ENCODE measurements at places on chromosomes 1 and 21. TPM values are rescaled to one million over a fixed set of nuclear protein-coding genes. Genes with fewer than 3 reads are reported as not detected.
A peak's percentile ranks its signal among the peaks of the same experiment; 100 is the strongest.

DNA sequence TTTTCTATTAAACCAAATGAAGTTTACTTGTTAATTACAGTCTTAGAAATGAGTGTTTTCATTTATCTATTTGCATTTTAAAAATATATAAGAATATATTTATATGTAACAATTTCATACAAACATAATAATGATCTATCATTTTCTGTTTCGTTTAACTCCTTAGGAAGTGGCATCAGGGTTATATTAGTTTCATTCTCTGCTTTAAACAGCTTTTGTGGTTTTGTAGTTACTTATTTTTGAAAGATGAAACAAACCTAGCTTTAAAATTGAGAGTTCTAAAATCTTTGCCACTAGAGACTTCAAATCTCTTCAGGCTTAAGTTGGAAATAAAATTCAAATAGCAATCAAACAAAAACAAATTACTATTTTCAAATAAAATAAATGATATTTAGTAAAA lies 2110.6 kb downstream of the MRPL39 start:
- no peak for DNase-seq

DNA sequence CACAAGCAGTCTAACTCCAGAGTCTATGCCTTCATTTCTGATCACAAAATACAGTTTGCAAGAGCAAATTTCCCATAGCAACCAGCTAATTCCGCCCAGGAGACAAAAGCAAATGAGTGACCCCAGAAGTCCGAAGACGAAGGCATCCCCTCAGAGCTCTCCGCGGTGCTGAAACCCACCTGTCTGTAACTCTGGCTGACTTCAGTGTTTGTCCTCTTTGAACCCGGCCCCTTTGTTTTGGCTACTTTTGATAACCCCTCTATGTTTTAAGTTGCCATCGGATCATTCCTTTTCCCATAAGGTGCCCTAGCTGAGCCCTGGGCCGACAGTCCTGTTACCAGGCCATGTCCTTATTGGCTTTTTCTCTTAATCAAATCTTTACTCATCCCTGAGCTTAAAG lies 515.8 kb downstream of the PTPRU start:
- DNase-seq, result no peak

DNA sequence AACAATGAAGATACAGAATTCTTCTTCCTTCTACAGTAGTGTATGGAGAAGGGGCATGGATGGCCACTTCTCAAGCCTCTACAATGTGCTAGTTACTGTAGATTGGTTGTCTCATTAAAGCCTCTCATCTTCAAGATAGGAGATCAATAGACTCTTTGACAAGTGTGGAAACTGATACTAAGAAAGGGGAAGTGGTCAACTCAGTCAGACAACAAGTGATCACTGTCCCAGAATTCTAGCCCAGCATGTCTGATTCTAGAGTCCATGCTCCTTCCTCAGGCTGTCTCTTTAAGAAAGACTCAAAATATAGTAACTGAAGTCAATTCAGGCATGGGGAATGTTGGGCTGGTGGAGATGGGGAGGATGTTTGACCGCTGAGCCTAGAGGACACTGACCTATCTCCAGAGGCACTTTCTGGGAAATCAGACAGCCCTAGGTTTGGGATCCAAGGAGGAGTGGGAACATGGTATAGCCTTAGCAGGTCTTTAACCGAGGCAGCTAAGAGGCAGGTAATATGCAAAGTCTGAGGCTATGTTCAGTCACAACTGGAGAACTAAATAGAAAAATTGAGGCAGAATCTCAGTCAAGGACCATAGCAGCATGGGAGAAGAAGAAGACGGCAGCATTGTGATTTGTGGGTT lies 39.3 kb upstream of the EYA3 start:
- peak; percentile 84 for DNase-seq

- no peak for DNase-seq
Observed at GRCh38 chr1:230541306-230541705, 101.0 kb upstream of the COG2 start.

DNA sequence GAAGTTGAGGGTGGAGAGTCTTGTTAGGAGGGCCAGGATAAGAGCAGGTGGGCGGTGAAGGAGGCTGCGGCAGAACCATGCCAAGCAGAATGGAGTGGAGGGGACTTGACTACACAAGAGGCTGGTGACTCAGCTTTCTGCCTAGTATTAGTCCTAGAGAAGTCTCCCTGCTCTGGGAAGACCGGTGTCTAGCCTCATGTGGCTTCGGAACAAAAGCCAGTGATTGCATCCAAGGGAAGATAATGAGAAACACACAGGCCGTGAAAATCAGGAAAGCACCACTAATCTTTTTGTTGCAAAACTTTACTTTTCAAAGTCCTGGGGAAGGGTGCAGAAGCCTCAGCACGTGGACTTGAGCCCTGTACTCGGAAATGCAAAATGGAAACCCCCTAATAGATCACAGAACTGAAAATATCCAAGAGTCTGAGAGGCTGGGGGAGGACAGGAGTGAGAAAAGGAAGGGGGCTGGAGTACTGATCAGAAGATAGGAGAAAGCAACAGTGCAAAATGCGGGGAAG lies 31.4 kb downstream of the DDR2 start:
- no peak for DNase-seq

- no peak for DNase-seq
Observed at GRCh38 chr21:16162953-16163352, 433.2 kb downstream of the USP25 start.

DNA sequence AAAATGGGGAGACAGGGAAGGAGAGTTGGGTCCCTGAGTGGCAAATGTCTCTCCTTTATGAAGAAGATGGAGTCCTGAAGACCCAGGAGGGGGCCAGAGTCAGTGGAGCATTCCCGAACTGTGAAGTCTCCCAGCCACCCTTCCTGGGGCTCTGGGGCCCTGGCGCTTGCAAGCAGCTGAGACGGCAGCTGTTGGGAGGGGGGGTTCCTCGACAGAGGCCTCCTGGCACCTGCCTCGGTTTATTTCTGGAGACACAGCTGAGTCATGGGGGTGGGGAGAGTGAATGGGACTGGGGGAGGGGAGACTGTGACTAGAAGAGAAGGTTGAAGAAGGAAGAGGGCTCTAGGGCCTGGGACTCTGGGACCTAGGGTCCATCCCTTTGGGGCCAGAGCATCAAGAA lies 14.0 kb downstream of the NES start:
- DNase-seq, result no peak

- no peak for DNase-seq
Observed at GRCh38 chr21:42864815-42865775, 14.2 kb downstream of the WDR4 start.

DNA sequence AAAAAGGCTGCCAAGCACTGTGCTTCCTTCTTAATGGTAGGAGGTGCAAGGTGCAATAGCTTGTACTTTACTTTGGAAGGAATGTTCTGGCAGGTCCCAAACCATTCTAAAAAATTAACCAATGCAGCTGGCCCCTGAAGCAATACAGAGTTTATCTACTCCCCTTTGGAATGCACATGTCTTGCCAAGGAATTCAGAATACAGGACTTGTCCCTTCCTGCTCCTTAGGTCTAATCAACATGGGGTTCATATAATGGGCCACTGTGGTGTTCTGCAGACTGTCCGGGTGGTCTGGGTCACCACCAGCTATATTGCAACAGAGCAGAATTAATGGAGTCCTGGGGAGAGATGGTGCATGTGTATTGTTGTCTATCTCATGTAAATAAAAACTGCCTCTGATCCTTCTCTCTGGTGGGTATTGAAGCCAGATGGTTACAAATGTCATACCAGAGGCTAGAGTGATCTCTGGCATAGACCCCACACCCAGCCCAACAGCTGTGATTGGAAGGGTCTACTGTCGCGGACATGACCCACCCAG lies 112.8 kb downstream of the RIPK4 start:
- no peak for DNase-seq

DNA sequence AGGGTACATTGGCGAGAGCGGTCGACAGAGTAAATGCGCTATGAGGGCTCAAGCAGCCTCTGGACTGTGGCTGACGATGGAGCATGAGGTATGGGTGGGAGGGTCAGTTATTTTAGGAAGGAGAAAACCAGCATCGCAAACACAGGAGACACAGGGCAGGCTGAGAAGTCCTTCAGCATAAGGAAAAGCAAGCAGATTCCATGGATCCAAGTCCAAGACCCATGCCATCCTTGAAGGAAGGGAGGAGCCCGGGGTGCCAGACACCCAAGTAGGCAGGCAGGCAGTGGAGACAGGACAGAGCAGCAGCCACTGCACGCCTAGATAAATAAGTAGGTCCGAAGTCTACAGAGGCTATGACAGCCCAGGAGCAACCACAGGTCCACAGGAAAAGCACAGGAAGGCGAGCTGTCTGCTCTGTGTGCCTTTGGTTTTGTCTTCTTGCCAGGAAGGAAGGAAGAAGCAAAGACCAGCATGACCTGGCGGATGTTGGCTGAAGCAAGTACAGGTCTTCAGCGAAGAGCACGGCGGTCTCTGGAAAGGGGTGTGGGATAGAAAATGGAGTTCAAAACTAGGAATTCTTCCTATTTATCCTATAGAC lies 76.4 kb upstream of the SLC45A1 start:
- DNase-seq, result no peak

DNA sequence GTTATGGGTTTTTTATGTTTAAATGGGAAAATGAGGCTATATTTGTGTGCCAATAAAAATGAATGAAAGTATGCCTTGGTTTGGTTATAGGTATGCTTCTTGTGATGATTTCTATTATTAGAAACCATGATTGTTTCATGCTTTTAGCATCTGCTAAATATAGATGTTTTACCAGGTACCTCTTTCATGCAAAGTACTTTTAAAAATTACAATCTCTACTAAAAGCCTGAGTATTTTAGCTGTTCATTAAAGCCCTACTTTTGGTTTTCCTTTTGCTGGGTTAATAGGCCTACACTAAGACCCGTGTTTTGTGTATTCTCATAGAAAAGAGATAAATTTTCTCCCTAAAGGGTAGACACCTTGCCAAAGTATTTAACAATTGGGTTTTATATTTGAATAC lies 32.0 kb downstream of the MTF2 start:
- DNase-seq, result no peak

DNA sequence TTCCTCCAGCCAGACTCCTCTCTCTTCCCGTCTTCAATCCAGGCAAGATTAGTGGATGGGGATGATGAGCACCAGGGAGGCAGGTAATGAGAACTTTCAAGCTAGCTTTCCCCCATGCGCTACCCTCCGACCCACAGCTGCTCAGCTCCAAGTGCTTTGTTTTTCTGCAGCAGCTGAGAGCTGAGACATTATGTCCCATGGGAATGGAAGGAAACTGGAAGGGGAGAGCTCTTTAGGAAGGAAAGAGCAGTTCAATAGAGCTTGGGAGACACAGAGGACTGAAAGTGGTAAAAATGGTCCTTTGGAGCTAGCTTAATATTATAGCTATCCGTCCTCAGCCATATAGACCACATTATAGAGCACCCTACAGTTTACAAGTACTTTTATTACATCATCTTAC lies 39.8 kb downstream of the RAB3B start:
- no peak for DNase-seq

DNA sequence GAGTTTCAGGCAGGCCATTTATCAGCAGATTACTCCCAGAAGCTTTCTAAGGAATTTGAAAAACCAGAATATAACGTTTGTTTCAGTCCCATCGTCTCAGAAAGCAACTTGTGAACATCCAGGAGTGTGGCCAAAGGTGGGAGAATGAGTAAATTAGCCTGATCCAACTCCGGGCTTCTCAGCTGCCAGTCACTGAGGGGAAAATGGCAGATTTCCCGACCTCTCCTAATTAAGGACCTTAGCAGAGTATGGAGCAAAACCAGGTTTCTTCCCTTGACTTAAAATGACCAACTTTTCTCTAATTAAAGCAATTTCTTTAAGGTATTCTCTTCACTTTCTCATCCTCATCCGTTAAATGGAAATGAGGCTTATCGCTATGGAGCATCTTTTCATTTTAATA lies 1.0 kb downstream of the CORT start:
- no peak for DNase-seq

DNA sequence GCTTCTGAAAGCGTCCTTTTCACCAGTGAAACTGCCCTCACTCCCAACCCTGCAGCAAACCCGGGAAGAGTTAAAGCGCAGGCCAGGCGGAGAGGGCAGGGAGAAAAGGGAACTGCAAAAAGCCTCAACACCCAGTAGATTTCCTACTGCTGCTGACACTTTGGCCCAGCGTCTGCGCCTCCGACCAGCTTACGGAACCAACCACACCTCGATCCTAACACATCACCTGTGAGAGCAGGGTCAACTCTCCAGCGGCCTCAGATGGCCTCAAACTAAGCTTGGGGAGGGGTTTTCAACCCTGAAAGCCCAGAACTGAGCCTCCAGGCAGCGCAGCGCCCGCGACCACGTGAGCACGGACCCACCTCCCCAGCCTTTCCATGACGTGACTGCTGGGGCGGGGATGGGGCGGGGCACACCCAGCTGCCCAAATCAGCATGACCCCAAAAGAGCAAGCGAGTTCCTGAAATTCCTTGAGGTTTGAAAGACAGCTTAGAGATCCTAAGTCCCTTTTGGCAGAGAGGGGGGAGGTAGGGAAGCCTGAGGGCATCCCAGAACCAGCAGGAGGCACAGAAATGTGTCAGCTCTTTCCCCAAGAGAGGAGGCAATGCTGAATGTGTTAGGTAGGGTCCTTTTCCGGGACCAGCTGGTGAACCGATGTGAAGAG lies 59.1 kb downstream of the ITPKB start:
- no peak for DNase-seq

DNA sequence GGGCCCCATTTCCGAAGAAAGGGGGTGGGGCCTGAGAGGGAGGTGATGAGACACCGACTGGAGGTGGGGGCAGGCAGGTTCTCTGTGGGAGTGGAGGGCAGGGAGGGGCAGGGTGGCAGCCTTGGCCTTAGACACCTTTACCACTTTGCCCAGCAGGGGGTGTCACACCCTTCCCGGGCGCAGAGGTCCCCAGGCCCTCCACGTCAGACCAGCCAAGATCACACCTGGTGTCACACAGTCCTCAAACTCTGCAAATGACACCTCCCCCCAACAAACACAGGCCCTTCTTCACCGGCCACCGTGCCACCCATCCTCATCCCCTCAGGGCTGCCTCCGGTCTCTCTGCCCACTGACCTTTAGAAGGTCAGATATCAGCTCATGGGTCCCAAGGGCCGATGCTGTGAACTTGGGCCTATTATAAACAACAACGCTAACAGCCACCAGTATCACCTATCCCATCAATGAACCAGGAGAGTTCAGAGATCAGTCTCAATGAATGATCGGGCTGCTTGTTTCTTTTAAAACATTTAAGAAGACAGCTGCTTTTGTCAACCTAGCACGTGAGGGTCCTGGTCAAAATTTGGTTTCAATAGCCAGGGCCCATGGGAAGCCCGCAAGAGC lies 103.9 kb downstream of the CASZ1 start:
- DNase-seq, result no peak

DEPDC1 gene
- polyA plus RNA-seq, result 33.6 TPM

Measured in GM12878 (cell line).